Stimulated activated CD4-positive, alpha-beta T cell treated with anti-CD3 and anti-CD28 coated beads, TNF-alpha, amount 100 ng/mL, for 1 hour (primary cell): ENCODE measurements at places on chromosomes 13 and 19.

DNA sequence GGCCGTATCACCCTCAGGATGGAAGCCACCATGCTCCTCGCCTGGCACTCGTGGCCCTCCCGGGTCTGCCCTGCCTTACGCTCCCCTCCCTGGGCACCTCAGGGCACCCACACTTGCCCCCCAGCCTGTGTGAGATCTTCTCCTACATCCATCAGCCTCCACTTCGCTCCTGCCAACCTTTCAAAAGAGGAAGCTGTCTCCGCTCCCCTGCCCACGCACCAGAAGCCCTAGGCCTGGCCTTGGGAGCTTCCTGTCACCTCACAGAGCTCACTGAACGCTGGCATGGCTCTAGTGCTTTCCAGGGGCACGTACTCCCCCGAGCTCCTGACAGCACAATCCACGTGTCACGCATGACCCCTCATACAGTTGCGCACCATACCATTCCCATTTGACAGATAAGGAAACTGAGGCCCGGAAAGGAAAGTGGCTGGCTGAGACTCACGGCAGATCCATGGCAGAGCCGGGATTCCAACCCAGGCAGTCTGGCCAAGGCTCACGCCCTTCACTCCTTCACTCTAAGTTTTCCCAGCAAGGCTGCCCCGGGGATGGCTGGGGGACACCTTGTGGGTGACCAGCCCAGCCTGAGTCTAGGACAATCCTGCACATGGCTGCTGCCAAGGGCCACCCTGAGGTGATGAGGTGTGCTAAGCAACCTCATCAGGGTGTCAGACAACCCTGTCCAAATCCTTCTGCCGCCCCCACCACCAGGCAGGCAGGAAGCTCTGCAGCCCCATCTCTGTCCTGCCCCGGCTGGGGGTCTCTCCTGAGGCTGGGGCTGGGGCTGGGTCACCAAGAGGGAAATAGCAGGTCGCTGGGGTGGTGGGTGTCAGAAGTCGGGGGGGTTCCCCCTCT lies 19.3 kb downstream of the PPP1R12C start:
- DNase-seq: no peak

- no peak for DNase-seq
These were observed 776.0 kb downstream of the DACH1 start for GRCh38 chr13:71090990-71091389.

DNA sequence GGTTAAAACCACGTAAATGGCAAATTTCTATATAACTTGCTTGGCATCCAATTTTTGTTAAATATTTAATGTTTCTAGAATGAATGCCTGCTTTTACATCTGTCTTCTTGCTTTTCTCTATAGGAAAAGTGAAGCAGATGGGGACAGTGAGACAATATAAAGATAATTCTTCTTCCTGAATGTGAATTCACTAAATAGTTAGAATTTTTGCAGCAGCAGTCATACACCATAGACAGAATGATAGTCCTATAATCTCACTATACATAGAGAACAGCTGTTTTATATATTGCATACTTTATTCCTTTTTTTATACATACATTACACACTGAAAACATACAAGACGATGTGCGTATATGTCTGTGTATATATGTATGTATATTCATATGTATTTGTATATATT lies 1127.3 kb downstream of the PCDH9 start:
- DNase-seq: no peak

GRCh38 chr19:12636631-12637030 lies 25.9 kb downstream of the ZNF791 start:
- DNase-seq: no peak

DNA sequence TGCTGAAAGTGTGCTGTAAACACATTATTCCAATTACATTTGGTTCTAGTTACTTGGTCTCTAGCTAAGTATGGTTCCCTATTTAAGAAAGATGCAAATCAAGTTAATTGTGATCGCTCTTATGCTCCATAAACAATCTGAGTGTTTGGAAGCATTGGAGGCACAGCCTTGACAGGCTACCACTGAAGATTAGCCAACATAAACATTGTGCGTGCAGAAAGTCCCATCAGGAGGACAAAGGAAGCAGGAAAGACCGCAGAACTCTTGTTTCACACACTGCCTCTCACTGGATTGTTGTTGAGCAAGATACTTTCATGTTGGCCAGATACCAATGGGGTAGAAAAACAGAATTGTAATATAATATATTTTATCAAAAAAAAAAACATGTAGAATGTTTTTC lies 814.4 kb downstream of the EFNB2 start:
- no peak for DNase-seq
